ENCODE measurements at places on chromosomes 6 and 20.

- no peak for DNase-seq
Observed at GRCh38 chr6:105320765-105321164, 82.1 kb downstream of the PREP start.

- peak; percentile 88 for DNase-seq
Observed at GRCh38 chr6:53347921-53348370, 804 bp downstream of the ELOVL5 start.

GRCh38 chr20:19875376-19876221 is 117.5 kb downstream of the RIN2 start:
- no peak for DNase-seq

DNA sequence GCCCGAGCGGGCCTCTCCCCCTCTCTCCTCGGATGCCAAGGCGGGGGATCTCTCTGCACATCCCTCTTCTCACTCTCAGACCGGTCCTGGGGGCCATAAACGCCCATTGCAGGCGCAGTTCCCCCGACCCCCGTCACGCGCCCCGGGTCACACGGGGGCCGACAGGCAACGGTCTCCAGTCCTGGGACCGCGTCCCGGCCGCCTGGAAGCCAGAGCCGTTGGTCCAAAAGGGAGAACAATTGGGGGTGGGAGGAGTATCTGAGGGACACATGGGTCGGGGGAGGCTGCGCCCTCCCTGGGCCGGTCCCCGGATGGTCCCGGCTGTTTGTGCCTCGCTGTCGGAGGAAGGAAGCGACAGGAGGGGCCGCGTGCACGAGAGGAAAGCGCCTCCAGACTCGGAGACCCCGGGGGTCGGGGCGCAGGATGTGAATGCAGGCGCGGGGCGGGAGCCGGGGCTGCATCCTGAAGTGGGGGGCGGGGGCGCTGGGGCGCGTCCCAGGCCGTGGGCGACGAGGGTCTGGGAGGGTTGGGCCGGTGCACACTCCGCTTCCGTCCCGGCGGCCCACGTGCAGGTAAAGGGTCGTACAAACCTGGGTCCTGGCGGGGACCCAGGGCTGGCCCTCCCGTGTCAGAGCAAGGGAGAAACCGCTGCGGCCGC is 903 bp downstream of the SLC4A11 start:
- no peak for DNase-seq
